Effector CD8-positive, alpha-beta T cell (primary cell): ENCODE measurements at places on chromosomes 4 and X.

DNA sequence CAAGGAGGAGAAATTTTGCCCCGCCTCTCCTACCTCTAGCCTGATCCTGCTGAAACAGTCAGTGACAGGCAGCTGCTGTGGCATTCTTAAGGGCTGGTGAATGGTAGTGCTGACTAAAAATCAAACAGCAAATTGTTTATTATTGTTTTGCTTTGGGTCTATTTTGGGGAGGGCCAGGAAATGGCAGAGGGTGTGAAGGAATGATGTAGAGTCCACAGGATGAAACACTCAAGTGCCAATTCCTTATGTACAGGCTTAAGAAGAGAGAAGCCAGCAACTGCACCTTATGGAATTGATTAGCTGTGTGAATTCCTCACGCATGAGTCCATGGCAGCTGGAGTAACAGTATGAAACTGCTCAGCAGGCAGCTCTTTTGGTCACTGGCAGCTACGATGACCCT lies 39.7 kb downstream of the VEGFC start:
- no peak for DNase-seq

DNA sequence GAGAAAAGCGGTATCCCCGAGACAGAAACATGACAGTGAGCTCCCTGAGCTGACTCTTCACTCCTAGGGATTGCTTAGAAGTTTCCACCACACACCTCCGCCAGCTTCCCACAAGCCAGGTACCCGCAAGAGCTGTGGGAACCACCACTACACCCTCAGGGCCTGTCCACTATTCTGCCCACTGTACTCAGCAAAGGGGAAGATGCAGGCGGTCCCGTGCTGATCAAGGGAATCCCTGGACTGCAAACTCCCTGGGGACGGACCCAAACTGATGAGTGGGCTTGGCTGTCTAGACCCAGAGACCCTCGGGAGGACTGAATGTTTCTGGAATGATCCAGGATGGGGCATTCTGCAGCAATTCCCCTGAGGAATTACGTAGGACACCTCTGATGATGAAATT lies 30.2 kb downstream of the REELD1 start:
- DNase-seq: no peak

DNA sequence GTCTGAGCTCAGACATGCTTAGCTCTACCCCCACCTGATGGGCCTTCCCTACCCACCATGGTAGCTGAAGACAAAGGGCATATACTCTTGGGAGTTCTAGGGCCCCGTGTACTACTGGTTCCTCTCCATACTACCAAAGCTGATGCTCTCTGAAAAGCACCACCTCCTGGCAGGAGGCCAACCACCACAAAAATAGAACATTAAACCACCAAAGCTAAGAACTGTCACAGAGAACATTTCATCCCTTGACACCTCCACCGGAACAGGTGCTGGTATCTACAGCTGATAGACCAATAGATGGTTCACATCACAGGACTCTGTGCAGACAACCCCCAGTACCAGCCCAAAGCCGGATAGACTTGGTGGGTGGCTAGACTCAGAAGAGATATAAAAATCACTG lies 13.4 kb downstream of the EDA2R start:
- no peak for DNase-seq

DNA sequence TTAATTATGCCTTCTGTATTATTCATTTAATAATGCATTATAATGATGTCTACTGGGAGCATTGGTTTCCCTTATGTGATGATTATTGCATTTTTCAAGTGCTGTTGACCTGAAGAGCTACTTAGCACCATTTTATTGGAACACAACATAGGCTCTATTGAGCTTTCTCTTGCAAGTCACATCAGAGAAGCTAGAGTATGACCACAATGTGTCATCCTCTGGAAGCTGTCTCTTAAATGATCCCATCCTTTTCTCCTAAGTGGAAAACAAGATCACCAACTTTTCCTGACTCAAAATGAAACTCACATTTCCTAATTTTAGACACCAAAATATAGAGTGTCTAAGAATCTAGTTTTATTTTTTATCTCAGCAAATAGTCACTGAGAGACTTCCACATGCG lies 1451.9 kb downstream of the PCDH7 start:
- DNase-seq: no peak

- no peak for DNase-seq
These were observed 26.7 kb downstream of the PIN4 start for GRCh38 chrX:72208126-72208800.

GRCh38 chrX:77953302-77953701 lies 16.1 kb downstream of the PGAM4 start:
- no peak for DNase-seq

GRCh38 chrX:154718616-154719015 lies 32.3 kb downstream of the GAB3 start:
- no peak for DNase-seq

- DNase-seq: no peak
These were observed 114.5 kb upstream of the KIT start for GRCh38 chr4:54543088-54543795.

DNA sequence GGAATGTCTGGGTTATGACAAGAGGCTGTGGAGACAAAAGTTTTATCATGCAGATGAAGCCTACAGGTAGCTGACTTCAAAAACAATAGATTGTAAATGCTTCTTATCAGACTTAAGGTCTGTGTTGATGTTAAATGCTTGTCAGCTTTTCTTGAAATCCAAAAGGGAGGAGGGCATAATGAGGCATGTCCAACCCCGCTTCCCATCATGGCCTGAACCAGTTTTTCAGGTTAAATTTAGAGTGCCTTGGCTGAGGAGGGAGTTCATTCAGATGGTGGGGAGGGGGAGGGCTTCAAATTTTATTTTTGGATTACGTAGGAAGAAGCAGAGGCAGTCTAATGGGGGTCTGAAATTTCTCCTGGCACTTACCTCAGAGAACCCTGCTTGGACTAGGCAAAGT lies 207.7 kb upstream of the HDX start:
- DNase-seq: no peak

DNA sequence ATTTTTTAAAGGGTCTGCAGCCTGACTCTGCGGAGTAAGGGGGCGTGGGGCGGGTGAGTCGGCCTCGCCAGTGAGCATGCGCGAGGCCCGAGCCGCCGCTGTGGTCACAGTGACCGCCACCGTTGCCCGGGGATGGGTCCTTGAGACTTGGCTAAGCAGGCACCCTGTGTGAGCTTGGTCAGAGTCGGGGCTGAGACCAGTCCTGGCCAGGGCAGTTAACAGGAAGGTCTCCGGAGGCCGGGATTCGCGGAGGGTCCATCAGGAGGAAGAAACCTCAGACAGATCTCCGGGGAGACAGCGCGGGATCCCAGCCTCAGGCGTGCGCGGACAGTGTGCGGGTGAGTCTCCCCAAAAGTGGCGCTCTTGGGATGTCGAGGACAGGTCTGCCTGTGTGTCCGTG lies 1384.4 kb upstream of the PCDH10 start:
- no peak for DNase-seq

GRCh38 chrX:104270212-104270611 lies 15.5 kb upstream of the ESX1 start:
- no peak for DNase-seq

- DNase-seq: no peak
These were observed 388.0 kb downstream of the CCSER1 start for GRCh38 chr4:90515191-90515590.

- no peak for DNase-seq
These were observed 2.3 kb downstream of the HNRNPD start for GRCh38 chr4:82371497-82371896.

DNA sequence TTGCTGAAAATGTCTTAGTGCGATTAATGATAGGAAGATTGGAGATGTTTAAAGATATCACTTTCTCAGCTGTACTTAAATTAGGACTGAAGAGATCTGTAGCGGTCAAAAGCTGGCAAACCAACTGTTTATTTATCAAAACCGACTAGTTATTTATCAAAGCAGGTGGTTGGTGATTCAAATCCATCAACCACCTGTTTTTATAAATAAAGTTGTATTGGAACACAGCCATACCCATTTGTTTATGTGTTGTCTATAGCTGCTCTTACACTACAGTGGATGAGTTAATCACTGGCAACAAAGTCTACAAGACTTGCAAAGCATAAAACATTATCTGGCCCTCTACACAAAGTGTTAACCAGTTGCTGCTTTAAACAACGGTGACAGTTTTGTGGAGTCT lies 76.8 kb downstream of the IL15 start:
- no peak for DNase-seq

DNA sequence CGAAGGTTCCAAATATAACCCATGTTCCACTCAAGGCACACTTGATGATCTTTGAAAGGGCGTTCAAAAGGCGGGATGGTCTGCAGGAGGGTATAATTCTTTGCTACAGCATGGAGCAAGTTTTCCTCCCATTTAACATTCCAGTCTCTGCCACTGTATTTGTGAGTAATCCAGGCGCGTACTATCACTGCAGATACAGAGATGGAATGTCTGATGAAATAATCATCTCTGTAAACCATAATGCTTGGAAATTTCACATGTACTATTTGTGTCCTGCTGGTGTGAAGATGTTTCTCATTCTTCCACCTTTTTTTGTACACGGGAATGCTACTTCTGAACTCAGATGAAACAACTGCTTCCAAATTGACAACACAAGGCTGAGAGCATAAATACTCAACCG lies 15.5 kb downstream of the SEL1L3 start:
- no peak for DNase-seq

GRCh38 chr4:37597034-37597433 lies 89.1 kb downstream of the RELL1 start:
- DNase-seq: no peak

GRCh38 chr4:180557348-180557747 lies 1685.9 kb upstream of the TENM3 start:
- no peak for DNase-seq

DNA sequence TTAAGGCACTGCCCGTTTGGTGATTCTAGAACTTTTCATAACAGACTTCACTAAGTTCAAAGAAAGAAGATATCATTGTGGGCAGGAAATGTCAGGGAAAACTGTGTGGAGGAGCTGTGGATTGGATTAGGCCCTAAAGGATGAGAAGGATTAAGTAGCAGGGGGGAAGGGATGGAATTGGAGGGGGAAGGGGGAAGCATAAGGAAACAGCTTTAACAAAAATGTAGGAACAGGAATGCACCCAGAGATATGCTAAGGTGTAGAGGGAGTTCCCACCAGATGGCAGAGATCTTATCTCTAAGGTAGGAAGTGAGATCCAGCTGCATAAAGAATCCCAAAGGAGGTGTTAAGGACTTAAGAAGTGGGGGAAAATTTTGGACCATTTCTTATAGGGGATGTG lies 114.5 kb downstream of the LARP7 start:
- no peak for DNase-seq

- no peak for DNase-seq
These were observed 97.1 kb downstream of the TMA16 start for GRCh38 chr4:163591614-163592020.

DNA sequence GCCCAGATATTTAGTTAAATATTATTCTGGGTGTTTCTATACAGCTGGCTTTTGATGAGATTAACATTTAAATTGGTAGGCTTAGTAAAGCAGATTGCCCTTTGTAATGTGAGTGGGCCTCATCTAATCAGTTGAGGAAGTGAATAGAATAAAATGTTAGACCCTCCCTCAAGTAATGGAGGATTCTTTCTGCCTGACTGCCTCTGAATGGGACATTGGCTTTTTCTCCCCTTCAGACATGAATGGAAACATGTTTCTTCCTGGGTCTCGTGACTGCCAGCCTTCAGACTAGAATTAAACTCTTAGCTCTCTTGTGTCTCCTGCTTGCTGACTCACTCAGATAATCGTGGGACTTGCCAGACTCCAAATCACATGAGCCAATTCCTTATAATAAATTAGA lies 266.7 kb downstream of the INPP4B start:
- DNase-seq: no peak

- DNase-seq: no peak
These were observed 24.5 kb downstream of the RUFY3 start for GRCh38 chr4:70746179-70746839.

GRCh38 chrX:53374923-53375322 lies 47.5 kb downstream of the SMC1A start:
- DNase-seq: no peak

- no peak for DNase-seq
These were observed 936 bp downstream of the TMEM144 start for GRCh38 chr4:158211222-158211621.

- no peak for DNase-seq
These were observed 73.0 kb downstream of the FAM47B start for GRCh38 chrX:35015621-35016020.
